Fibroblast of lung (primary cell): ENCODE measurements at places on chromosomes 12 and 14. TPM values are rescaled to one million over a fixed set of nuclear protein-coding genes. Genes with fewer than 3 reads are reported as not detected.

BAG5 gene
- 25.8 and 28.8 TPM in 2 replicates for total RNA-seq

ZC3H10 gene
- total RNA-seq, result 5.6 and 7.2 TPM in 2 replicates

ZBTB25 gene
- total RNA-seq, result 5.4 and 9.2 TPM in 2 replicates

OR6C2 gene
- total RNA-seq, result not detected in 2 replicates

SIX6 gene
- total RNA-seq, result not detected in 2 replicates
